ENCODE measurements at places on chromosomes 5 and 9.
A peak's percentile ranks its signal among the peaks of the same experiment; 100 is the strongest.

DNA sequence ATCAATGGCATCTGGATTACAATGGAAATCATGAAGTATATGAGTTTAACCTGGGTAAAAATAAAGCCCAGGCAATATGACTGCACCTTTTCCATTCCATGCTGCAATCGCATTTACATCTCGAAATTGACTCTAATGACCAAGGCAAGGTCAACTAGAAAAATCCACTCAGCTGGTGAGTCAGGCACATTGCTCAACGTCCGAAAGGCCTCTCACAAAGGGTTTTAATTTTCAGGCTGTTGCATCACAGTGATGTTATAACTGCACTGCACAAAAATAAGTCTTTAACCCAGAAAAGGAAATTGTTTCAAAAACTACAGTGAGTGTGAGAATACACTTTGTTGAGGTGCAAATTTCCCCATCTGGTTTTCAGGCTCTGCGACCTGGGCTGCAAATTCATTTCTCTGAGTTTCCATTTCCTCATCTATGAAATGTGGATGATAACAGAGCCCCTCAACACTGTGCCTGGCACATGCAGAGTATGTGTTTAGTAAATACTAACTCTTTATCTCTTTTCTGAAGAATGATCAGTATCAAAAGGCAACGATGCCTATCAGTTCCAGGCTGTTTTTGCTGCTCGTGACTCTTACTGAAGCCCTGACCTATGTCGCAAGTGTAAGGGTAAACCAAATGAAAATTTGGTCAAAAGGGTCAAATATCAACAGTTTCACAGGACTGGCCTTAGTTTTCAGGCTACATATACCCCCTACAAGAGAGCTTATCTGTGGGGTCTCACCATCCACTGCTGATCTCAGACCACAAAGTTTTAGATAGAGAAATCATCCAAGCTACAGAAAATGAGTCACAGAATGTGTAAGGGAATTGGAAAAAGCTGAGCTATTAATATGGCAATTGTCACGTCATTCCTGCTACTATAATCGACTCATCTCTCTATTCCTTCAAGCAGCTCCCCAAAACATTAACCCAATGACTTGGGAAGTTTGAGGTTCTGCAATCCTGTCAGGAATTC lies 4.1 kb downstream of the NFIL3 start:
- no peak for DNase-seq

DNA sequence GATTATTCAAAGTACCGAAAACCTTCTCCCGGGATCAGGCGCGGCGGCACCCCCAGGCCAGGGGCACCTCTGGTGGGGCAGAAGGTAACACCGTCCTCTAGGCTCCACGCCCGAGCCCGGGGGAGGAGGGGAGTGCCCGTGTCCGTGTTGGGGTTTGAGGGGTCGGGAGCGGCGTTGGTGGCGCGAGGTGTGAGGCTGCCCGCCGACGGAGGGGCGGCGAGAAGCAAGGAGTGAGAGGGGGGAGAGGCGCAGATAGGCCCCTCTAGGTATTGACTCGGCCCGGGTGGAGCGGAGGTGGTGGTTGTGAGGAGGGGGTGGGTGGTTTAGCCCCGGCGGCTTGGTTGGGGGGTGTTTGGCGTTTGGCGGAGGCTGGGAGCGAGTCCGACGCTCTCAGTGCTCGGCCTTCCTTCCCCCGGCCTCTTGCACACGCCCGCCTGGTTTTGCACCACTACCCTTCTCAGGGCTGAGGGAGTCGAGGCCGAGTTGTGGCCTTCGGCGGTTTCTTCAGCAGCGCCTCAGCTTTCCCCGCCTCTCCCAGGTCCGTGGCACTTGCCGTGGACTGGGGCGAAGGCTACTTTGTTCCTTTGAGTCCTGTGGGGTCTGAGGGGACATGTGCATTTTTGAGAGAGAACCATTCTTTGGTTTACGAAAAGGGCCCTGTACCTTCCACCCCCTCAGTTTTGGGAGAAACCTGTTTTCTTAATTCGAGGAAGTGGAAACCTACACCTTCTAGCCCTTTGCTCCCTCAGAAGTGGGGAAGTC lies 450 bp downstream of the GPBP1 start:
- DNase-seq, result no peak

DNA sequence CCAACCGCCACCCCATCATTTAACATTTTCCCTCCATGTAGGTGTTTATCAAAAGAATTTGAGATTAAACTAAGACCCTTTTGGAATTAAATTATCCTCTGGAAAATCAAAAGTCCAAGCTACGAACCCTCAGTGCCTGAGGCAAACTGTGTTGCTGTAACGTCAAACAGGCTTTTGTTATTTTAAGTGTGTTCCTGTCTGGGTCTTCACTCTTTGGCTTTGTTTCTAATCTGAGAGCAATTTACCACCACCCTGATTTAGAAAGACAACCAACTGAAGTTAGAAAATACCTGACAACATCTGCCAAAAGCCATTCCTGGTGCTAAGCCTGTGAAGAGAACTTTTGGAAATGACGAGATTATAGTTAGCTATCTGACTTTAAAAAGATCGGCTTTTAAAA lies 199.9 kb downstream of the DIRAS2 start:
- DNase-seq, result no peak

GRCh38 chr5:128630121-128630520 lies 92.1 kb upstream of the FBN2 start:
- DNase-seq, result no peak

DNA sequence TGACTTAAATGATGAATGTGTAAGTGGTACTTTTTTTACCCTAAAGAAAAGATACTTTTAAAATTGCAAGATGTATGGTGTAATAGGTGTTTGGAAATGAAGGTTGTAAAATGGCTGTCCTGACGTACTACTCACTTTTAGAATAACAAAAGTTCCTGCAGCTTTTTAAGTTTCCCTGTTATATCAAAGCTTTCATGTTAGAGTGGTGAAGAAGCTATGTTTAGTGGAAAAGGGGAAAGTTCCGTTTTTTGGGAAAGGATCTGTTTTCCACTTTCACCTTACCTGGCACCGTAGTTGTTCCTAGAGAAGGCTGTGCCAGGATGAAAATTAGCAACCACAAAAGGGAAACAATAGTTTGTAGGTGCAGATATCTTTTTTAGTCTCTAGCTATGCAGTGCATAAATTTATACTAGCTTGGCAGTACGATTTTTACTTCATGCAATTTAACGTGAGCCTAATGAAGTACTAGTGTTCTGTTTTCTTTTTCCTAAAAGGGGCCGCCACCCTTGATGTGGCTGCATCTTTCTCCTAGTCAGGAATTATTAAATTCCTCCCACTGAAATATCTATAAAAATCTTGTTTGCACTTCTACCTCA lies 1.3 kb downstream of the TNPO1 start:
- no peak for DNase-seq

DNA sequence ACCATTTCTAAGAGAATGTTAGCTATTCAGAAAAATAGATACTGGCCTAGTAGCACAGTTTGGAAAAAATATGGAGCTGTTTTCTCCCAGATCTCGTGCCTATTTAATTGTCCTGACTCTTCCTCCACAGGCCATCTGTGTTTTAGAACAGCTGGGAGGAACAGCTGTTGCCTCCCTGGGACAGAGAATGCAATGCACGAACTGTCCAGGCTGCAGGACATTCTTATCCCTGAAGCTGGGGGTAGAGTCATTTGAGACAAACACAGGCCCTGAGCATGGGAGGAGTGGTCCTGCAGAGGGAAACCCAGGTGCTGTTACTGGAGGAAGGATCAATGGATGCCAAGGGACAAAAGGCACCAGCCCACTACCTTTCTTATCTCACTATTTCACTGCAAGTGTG lies 20.9 kb upstream of the SPARC start:
- no peak for DNase-seq

DNA sequence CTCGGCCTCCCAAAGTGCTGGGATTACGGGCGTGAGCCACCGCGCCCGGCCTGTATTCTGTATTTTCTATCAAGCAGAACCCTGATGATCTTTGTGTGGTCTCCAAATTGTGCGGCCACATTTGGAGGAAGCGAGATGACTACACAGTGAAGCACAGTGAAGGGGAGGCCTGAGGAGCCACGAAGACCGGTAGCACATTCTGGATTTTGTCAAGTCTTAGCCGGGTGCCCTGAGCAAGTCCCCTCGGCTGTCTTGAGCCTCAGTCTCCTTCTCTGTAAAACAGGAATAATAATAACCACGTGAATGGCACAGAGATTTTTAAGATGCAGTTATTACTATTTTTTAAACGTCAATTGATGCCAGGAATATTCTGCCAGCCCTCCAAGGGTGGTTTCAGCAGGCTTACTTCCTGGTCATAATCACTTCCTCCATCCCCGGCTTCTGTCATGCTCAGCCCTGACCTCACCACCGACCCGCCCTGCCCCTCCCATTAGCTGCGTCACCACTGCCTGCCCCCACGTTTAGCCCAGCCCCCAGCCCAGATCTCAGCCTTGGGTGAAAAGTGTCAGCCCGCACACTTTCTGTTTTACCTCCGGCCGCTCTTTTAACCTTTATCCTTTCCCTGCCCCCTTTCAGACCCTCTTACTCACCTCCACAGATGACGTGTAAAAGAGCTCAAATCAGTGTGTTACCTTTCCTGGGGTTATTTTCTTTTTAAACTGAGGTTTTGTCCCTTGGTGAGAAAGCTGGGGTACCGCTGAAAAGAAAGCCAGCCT lies 27.0 kb upstream of the ERGIC1 start:
- DNase-seq, result peak; percentile 90

DNA sequence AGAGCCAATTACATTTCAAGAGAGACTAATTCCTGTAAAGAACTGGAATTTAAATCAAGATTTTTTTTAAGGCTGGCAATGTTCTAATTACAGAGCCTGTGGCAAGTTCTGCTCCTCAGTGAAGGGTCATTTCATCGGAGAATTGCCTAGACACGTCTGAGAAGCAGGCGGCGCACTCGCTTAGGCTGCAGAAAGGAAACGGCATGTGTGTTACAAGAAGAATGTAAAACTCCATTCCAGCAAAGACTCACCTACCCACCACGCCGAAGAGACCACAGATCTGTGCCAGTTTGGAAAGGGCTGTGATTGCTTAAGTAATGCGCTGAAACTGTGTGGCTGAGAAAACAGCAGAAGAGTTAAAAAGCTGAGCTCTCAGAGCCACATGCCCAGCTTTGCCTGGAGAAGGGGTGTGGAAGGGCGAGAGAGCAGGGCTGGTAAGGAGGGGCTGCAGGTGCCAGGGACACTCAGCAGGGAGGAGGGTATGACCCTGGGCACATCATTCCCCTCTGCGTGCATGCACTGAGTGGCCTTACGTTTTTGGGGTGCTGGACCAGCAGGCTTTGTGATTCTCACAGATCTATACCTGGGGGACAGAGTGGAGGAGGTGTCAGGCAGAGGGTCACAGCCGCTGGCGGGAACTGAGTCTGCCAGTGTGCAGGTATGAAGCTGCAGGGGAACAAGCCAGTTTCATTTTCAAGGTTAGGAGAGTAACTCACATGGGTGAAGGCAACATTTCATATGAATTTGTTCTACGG lies 17.8 kb upstream of the SLC25A51 start:
- no peak for DNase-seq

DNA sequence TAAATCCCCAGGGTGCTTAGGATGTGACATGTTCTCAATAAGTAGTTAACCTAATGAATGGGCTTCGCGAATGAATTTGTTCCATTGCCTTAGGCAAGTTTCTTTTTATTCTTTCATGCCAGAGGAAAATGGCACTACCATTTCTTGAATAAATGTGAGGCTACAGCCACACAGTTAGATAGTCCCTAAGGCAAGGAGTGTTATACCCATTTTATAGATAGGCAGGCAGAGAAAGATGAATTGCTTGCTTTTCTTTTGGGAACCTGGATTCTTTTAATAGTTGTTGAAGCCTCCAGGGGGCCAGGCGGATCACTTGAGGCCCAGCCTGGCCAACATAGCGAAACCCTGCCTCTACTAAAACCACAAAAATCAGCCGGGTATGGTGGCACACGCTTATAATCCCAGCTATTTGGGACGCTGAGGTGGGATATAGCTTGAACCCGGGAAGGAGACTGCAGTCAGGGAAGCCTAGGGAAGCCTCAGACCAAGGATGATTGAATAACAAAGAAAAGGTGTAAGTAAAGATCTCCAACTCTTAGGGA lies 943 bp downstream of the NOP16 start:
- DNase-seq, result no peak

DNA sequence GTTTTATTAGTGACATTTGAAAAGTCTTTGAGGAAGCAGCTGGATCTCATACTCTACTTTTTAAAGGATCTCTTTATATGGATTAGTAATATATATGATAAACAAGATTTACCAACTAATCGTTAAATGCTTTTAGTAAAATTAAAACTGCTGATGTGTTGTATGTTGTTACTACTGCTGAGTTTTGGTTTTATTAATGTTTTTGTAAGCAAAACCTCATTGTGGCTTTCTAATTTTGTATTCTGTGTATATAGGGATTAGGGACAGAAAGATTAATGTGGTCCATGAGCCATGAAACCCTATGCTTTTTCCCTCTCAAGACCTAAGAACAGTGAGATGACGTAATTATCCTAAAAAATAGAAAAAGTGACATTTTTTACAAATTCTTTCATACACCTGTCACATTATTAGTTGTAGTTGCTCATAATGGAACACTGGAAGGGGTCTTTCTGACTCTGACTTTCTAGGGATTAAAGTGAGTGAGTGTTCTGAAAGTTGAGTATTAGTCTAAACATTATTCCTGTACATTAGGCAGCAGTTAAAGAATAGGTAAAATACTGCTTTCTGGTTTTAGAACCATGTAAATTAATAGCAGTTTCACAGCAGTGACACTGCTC lies 85.9 kb downstream of the SLC12A2 start:
- no peak for DNase-seq

- no peak for DNase-seq
Measured at GRCh38 chr5:42894057-42894456, 82.4 kb upstream of the SELENOP start.

GRCh38 chr5:138951986-138952735 lies 77.0 kb upstream of the LRRTM2 start:
- no peak for DNase-seq

DNA sequence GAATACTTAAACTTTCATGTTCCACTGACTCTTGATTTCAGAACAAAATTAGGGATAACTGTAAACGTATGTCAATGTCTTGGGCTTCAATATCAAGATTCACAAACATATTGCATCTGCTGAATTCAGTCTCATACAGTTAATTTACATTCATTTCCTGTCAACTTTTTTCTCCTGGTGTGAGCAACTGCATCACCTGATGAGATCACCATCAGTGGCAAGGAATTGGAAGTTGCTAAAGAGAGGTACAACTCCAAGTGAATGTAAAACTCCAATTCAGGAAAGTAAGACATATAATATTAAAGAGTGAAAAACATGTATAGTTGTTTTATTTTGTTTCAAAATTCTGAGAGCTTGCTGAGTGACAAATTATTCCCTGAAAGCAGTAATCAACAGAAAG lies 1336.2 kb upstream of the C9orf72 start:
- DNase-seq, result no peak

GRCh38 chr9:129769669-129770068 lies 16.8 kb upstream of the PTGES start:
- DNase-seq, result no peak

GRCh38 chr5:136129445-136129844 lies 3.2 kb upstream of the SMAD5 start:
- no peak for DNase-seq
